ENCODE measurements at places on chromosomes 5 and 9. TPM values are rescaled to one million over a fixed set of nuclear protein-coding genes. Genes with fewer than 3 reads are reported as not detected.

The CBY3 gene
- not detected for total RNA-seq

The IL3 gene
- total RNA-seq, result not detected

The IFNA21 gene
- total RNA-seq, result not detected

The HAUS6 gene
- total RNA-seq, result 7.9 TPM

The MAMDC4 gene
- total RNA-seq, result 16.0 TPM

The OBP2B gene
- total RNA-seq, result not detected

The CCNG1 gene
- 132 TPM for total RNA-seq

The CMYA5 gene
- 0.68 TPM for total RNA-seq

The CRHBP gene
- 0.65 TPM for total RNA-seq

The NRG2 gene
- 0.85 TPM for total RNA-seq

The N4BP3 gene
- total RNA-seq, result 3.6 TPM

The PRRT1B gene
- 2.1 TPM for total RNA-seq

The ADAMTSL2 gene
- 17.3 TPM for total RNA-seq

The LRRTM2 gene
- 0.16 TPM for total RNA-seq

The ELOVL7 gene
- 10.9 TPM for total RNA-seq

The WDR31 gene
- 4.4 TPM for total RNA-seq

The CD14 gene
- total RNA-seq, result 76.8 TPM

The PTGES gene
- total RNA-seq, result 3.2 TPM

The PLAC8L1 gene
- total RNA-seq, result 0.47 TPM

The TSSK1B gene
- 0.23 TPM for total RNA-seq

The OR13C5 gene
- total RNA-seq, result not detected

The FOXD4 gene
- 0.64 TPM for total RNA-seq

The SLC24A2 gene
- 0.23 TPM for total RNA-seq

The UAP1L1 gene
- 28.1 TPM for total RNA-seq

The NIPAL4 gene
- 0.06 TPM for total RNA-seq

The GLRA1 gene
- not detected for total RNA-seq

The GABRA1 gene
- not detected for total RNA-seq

The HRCT1 gene
- total RNA-seq, result 3.1 TPM

The ALDOB gene
- not detected for total RNA-seq

Measured in left lung (tissue), 14 donors.